ENCODE measurements at places on chromosomes 12 and 14. TPM values are rescaled to one million over a fixed set of nuclear protein-coding genes. Genes with fewer than 3 reads are reported as not detected.

LMNTD1 gene
- total RNA-seq, result 1.2 TPM

GLRX5 gene
- total RNA-seq, result 34.6 TPM

DAD1 gene
- 169 TPM for total RNA-seq

TNFRSF1A gene
- total RNA-seq, result 107 TPM

ANKRD33 gene
- total RNA-seq, result not detected

BCL11B gene
- total RNA-seq, result 2.7 TPM

PFKM gene
- 82.0 TPM for total RNA-seq

CCDC175 gene
- total RNA-seq, result not detected

PRPH gene
- total RNA-seq, result 2.6 TPM

IL23A gene
- 0.50 TPM for total RNA-seq

TTC9 gene
- 1.8 TPM for total RNA-seq

NXPH4 gene
- total RNA-seq, result 0.67 TPM

SALL2 gene
- 3.3 TPM for total RNA-seq

SFSWAP gene
- total RNA-seq, result 53.6 TPM

USP44 gene
- total RNA-seq, result not detected

RERG gene
- total RNA-seq, result 0.17 TPM

C12orf50 gene
- total RNA-seq, result not detected

SLC10A1 gene
- total RNA-seq, result not detected

PRB3 gene
- not detected for total RNA-seq

SRRM4 gene
- not detected for total RNA-seq

COL2A1 gene
- total RNA-seq, result 7.7 TPM

ALG10 gene
- total RNA-seq, result 6.4 TPM

ADAMTS20 gene
- total RNA-seq, result not detected

POTEM gene
- total RNA-seq, result not detected

CLEC14A gene
- not detected for total RNA-seq

NRL gene
- 1.5 TPM for total RNA-seq

Measured in mammary epithelial cell (primary cell).